Activated naive CD8-positive, alpha-beta T cell treated with anti-CD3 and anti-CD28 coated beads, Interleukin-2, amount 10 ng/mL, durations not matched to agents 7 days and 5 days (primary cell): ENCODE measurements at places on chromosomes 11 and 22.

DNA sequence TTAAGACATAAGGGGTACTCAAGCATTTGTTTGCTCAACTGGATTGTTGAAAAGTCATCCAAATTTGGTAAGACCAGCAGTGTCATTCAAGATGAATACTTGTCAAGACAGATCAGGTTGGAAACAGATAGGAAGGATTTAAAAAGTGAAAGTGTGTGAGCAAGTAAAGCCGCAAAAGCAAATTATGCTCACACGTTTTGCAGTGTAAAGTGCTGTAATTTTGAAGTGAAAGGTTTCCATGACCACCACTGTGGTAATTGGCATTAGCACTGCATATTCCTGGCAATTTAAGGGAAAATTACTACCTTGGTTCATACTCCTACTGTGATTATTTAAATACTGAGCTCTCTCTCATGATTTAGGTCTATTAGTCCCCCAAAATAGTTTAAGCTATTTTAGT is 704.1 kb upstream of the CCDC179 start:
- H3K27ac ChIP-seq: no peak overlapping the region
- H3K27me3 ChIP-seq: no peaks in the 10 kb centered on the region
- no peaks in the 10 kb centered on the region for H3K4me1 ChIP-seq
- H3K36me3 ChIP-seq: no peaks in the 10 kb centered on the region
- DNase-seq: no peak
- H3K4me3 ChIP-seq: no peak overlapping the region

- DNase-seq: no peak
- H3K36me3 ChIP-seq: peaks cover 13% of the 10 kb centered on the region
- H3K27ac ChIP-seq: no peak overlapping the region
- no peak overlapping the region for H3K4me3 ChIP-seq
- H3K27me3 ChIP-seq: no peaks in the 10 kb centered on the region
Measured at GRCh38 chr22:23834406-23834792, 4.4 kb downstream of the DERL3 start.

GRCh38 chr11:4105916-4106315 is 11.3 kb downstream of the RRM1 start:
- peaks cover 16% of the 10 kb centered on the region for H3K4me1 ChIP-seq
- no peak for DNase-seq
- H3K27ac ChIP-seq: no peak overlapping the region
- H3K36me3 ChIP-seq: peaks cover 36% of the 10 kb centered on the region

GRCh38 chr11:35905646-35906276 is 38.1 kb upstream of the LDLRAD3 start:
- peaks cover 1% of the 10 kb centered on the region for H3K4me1 ChIP-seq
- no peak for DNase-seq
- H3K27me3 ChIP-seq: peaks cover 9% of the 10 kb centered on the region
- H3K27ac ChIP-seq: no peak overlapping the region
- no peaks in the 10 kb centered on the region for H3K36me3 ChIP-seq
- no peak overlapping the region for H3K4me3 ChIP-seq

DNA sequence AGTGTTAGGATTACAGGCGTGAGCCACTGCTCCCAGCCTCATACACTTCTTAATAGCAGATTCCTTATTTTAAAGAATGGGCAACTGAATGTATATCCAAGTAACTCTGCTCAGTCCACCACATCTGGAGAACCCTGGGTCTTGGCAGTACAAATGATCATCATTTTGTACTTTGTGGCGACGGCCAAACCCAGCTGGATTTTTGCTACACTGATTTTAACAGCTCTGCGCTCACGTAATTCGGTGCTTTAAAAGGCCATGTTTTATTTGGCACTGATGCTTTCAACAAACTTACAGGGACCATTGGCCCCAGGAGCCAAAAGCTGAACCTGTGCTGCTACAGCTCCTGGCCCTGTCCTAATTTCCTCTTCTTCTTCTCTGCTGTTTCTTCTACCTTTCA is 60.8 kb upstream of the PDE3B start:
- no peaks in the 10 kb centered on the region for H3K27me3 ChIP-seq
- peaks cover 28% of the 10 kb centered on the region for H3K4me1 ChIP-seq
- no peak for DNase-seq

GRCh38 chr22:43154887-43155536 is 3.7 kb downstream of the TSPO start:
- H3K4me3 ChIP-seq: no peak overlapping the region
- no peak for DNase-seq
- H3K27ac ChIP-seq: no peak overlapping the region
- peaks cover 6% of the 10 kb centered on the region for H3K4me1 ChIP-seq

DNA sequence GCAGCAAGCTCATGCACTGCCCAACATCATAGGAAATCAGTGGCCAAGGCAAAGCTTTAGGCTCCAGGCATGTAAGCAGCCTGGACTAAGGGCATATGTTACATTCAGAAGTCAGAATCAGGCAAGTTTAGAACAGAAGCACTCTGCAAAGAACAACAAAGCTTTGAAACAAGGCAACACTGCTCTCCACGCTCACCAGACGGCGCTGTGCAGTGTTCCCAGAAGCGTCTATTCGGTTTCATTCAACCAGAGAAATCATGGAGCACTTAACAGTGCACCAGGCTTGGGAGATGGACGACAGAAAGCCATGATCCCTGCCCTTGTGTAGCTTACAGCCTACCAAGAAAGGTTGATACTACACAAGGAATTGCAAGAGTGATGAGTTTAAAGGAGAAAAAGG is 555.8 kb downstream of the BUD13 start:
- no peak overlapping the region for H3K4me3 ChIP-seq
- no peaks in the 10 kb centered on the region for H3K36me3 ChIP-seq
- no peaks in the 10 kb centered on the region for H3K4me1 ChIP-seq
- peak; percentile 32 for DNase-seq
- no peaks in the 10 kb centered on the region for H3K27me3 ChIP-seq
- H3K27ac ChIP-seq: no peak overlapping the region

DNA sequence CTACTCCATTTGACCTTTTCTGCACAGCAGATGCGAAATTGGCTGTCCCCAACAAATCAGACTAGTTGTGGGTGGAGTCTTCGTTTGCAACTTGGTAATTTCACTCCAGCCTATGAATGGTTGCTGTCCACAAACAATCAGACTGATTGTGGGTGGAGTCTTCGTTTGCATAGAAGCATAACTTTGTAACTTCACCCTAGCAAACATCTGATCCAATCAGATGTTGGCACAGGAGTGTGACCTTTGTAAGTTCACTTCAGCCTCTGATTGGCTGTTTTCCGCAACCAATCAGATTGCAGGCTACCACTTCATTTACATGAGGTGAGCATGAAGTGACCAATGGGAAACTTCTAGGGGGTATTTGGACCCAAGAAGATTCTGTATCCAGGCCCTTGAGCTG is 16.3 kb upstream of the CABP2 start:
- H3K27me3 ChIP-seq: peaks cover 2% of the 10 kb centered on the region
- H3K27ac ChIP-seq: no peak overlapping the region
- no peaks in the 10 kb centered on the region for H3K4me1 ChIP-seq
- H3K4me3 ChIP-seq: no peak overlapping the region
- H3K36me3 ChIP-seq: no peaks in the 10 kb centered on the region
- no peak for DNase-seq

DNA sequence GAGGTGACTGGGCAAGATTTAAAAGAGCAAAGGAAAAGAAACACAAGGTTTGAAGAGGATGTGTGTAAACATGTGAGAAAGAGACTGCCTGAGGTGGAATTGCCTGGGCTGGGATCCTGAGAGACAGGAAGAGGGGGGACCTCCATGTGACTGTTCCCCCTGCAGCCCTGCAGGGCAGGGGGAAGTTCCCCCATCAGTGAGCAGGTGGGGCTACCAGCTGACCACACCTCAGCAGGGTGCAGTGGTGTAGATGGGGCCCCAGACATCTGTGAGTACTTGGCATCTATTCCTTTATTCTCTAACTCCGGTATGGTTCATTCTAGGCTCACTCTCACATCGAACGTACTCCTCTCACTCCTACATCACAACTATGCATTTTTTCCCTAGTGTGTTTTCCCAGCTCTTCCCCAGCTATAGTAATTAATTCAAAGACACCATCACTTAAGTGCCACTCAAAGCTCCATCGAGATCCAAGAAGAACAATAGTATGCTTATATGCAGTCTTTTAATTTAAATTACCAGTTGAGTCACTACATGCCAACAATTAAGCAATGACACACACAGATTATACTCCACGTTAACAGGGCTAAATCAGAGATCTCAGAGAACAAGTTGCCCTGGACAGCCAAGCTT is 42.7 kb downstream of the LGR4 start:
- DNase-seq: no peak
- H3K4me1 ChIP-seq: no peaks in the 10 kb centered on the region

DNA sequence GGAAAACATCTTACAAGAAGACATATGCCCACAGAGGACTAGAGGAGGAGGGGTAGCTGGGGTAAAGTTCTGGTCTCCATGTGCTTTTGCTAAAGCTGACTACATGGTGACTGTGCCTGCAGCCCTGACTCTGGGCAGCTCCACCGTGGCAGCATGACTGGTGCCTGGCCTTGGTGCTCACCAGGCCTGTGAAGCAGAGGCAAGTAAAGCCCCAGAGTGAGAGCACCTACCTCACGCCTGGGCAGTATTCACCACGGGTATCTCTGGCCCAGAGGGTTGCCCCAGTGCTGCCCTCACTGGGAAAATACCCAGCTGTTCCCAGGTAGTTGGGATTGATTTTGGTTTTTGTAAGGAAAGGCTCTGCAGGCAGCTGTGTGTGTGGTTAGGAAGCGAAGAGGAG is 78.3 kb downstream of the CTTN start:
- no peaks in the 10 kb centered on the region for H3K36me3 ChIP-seq
- H3K4me3 ChIP-seq: no peak overlapping the region

- peaks cover 28% of the 10 kb centered on the region for H3K36me3 ChIP-seq
- no peaks in the 10 kb centered on the region for H3K27me3 ChIP-seq
- peak overlapping the region; percentile 36 for H3K4me3 ChIP-seq
- DNase-seq: no peak
- H3K4me1 ChIP-seq: peaks cover 72% of the 10 kb centered on the region
Measured at GRCh38 chr22:39087098-39087497, 9.9 kb upstream of the APOBEC3H start.
